ENCODE measurements at places on chromosomes 2 and 18. TPM values are rescaled to one million over a fixed set of nuclear protein-coding genes. Genes with fewer than 3 reads are reported as not detected.
A peak's percentile ranks its signal among the peaks of the same experiment; 100 is the strongest.

RNU2-63P gene
- not detected for total RNA-seq

DNA sequence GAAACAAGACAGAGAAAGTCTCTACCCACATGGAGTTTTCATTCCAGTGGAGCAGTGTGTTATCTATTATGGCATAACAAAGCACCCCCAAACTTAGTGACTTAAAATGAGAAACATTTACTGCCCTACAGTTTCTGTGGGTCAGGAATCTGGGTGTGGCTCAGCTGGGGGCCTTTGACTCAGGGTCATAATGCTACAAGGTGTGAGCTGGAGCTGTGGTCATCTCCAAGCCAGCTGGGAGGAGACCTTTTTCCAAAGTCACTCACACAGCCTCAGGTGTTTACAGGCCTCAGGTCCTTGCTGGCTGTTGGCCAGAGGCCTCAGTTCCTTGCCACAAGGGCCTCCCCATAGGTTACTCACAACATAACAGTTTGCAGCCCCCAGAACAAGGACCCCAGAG, 169.2 kb downstream of the ETAA1 start:
- no peak for DNase-seq
- peaks cover 2% of the 10 kb centered on the region for H3K4me1 ChIP-seq
- no peak overlapping the region for H3K27ac ChIP-seq
- peaks cover under 1% of the 10 kb centered on the region for H3K27me3 ChIP-seq
- H3K4me3 ChIP-seq, result no peak overlapping the region

GRCh38 chr2:189442468-189442867, 1.2 kb downstream of the WDR75 start:
- no peaks in the 10 kb centered on the region for H3K36me3 ChIP-seq
- H3K4me3 ChIP-seq, result no peak overlapping the region
- H3K27me3 ChIP-seq, result no peaks in the 10 kb centered on the region
- H3K27ac ChIP-seq, result no peak overlapping the region
- no peak for DNase-seq

IL1RN gene
- 31.8 TPM for total RNA-seq

DNA sequence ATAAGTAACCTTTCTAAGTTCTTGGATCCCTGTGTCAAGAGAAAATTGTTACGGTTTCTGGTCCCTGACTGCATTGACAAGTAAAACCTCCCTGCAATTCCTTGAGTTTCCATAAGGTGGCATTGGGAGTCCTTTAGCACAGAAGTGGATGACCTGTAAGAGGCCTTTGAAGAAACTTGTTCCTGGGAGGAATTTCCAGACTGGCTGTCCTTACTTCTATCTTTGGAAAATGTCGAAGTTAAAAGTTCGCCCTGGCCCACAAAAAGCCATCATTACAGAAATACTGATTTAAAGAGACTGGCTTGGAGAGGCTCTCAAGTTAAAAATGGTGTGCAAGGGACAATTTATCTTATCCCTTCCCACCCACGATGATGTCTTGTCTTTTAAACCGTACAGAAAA, 218.4 kb downstream of the CDH20 start:
- no peaks in the 10 kb centered on the region for H3K36me3 ChIP-seq
- no peaks in the 10 kb centered on the region for H3K27me3 ChIP-seq

GRCh38 chr2:8146132-8147005, 535.5 kb upstream of the ID2 start:
- peaks cover 13% of the 10 kb centered on the region for H3K4me1 ChIP-seq
- no peaks in the 10 kb centered on the region for H3K36me3 ChIP-seq
- no peaks in the 10 kb centered on the region for H3K27me3 ChIP-seq
- no peak overlapping the region for H3K4me3 ChIP-seq

- DNase-seq, result no peak
- no peak overlapping the region for H3K4me3 ChIP-seq
- H3K27ac ChIP-seq, result no peak overlapping the region
These were observed 20.4 kb downstream of the LYPD6B start for GRCh38 chr2:149058936-149059335.

SEMA4C gene
- total RNA-seq, result 17.8 TPM

GPR39 gene
- 41.9 TPM for total RNA-seq

MC4R gene
- not detected for total RNA-seq

GRCh38 chr2:191262436-191262835, 17.2 kb downstream of the MYO1B start:
- no peaks in the 10 kb centered on the region for H3K36me3 ChIP-seq
- H3K4me1 ChIP-seq, result peaks cover 20% of the 10 kb centered on the region
- no peaks in the 10 kb centered on the region for H3K27me3 ChIP-seq
- no peak for DNase-seq
- H3K27ac ChIP-seq, result no peak overlapping the region

EFHD1 gene
- total RNA-seq, result 3.7 TPM

- no peaks in the 10 kb centered on the region for H3K4me1 ChIP-seq
- no peak for DNase-seq
These were observed 603.4 kb downstream of the DSC3 start for GRCh38 chr18:30439174-30439573.

DNA sequence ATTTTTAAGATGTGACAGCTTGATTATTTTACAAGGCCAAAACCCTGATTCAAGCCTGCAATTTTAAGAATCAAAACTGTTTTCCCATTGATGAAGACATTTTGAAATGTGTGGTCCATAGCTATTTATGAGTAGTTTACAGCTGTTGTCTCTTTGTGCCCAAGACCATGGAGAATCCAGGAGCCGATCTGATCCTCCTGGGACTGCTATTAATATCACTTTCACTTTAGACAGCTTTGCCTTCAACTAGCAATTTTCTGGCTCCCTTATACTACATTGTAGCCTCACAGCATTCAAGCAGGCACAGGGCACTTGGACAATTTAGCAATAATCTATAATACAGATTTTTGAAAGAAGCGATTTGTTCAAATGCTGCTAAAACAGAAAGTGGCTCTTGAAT, 172.9 kb downstream of the SLC8A1 start:
- no peak overlapping the region for H3K4me3 ChIP-seq
- H3K4me1 ChIP-seq, result no peaks in the 10 kb centered on the region
- H3K27me3 ChIP-seq, result no peaks in the 10 kb centered on the region
- no peak for DNase-seq
- H3K36me3 ChIP-seq, result no peaks in the 10 kb centered on the region
- peak overlapping the region; percentile 80 for H3K27ac ChIP-seq

DNA sequence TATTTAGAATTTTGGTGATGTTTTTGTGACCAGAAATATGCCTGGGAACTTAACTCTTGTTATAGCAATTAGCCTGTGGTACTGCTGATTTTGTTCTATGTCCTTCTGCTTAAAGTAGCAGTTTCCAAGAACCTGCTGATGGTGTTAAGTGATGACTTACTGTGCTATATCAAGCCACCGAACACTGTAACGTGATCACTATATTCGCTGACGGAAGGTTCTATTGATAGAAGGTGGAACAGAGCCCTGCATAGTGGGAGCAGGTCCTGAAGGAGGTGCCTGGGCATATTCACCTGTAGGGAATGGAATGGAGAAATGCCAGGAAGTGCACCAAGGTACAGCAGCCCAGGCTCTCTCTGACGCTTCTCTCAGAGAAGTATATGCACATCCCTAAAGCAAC, 76.8 kb downstream of the UXS1 start:
- H3K27me3 ChIP-seq, result no peaks in the 10 kb centered on the region
- no peak overlapping the region for H3K27ac ChIP-seq
- no peak overlapping the region for H3K4me3 ChIP-seq
- no peaks in the 10 kb centered on the region for H3K36me3 ChIP-seq
- H3K4me1 ChIP-seq, result no peaks in the 10 kb centered on the region

TTLL4 gene
- 26.0 TPM for total RNA-seq

MAP3K19 gene
- not detected for total RNA-seq

All from transverse colon (tissue), 4 donors.